ENCODE measurements at places on chromosomes 5 and 9. TPM values are rescaled to one million over a fixed set of nuclear protein-coding genes. Genes with fewer than 3 reads are reported as not detected.

DNA sequence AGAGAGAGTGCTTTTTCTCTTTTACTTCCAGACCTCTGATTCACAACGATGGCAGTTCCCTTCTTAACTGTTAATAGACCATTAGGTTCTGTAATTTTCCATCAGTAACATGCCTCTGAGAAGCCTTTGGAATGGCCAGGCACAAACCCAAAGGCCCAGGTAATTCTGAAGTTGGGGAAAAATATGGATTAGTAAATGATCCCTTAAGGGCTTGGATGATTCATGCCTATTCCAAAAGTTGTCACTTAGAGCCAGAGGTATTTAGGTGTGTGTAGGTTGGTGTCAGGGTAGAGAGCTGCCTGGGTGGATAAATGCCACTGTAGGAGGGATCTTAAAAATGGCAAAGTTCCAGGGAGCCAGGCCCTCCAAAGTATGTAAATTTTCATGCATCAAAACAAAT is 228.8 kb downstream of the PLK2 start:
- no peak for DNase-seq

DNA sequence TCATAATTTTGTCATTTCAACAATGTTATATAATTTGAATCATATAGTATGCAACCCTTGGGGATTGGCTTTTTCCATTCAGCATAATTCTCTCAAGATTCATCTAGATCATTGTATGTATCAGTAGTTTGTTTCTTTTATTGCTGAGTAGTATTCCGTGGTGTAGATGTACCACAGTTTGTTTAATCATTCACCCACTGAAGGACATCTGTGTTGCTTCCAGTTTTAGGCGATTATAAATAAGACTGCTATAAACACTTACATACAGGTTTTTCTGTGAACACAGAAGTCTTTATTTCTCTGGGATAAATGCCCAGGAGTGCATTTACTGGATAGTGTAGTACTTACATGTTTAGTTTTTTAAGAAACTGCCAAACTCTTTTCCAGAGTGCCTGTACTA is 374.1 kb downstream of the DEPDC1B start:
- no peak for DNase-seq

DNA sequence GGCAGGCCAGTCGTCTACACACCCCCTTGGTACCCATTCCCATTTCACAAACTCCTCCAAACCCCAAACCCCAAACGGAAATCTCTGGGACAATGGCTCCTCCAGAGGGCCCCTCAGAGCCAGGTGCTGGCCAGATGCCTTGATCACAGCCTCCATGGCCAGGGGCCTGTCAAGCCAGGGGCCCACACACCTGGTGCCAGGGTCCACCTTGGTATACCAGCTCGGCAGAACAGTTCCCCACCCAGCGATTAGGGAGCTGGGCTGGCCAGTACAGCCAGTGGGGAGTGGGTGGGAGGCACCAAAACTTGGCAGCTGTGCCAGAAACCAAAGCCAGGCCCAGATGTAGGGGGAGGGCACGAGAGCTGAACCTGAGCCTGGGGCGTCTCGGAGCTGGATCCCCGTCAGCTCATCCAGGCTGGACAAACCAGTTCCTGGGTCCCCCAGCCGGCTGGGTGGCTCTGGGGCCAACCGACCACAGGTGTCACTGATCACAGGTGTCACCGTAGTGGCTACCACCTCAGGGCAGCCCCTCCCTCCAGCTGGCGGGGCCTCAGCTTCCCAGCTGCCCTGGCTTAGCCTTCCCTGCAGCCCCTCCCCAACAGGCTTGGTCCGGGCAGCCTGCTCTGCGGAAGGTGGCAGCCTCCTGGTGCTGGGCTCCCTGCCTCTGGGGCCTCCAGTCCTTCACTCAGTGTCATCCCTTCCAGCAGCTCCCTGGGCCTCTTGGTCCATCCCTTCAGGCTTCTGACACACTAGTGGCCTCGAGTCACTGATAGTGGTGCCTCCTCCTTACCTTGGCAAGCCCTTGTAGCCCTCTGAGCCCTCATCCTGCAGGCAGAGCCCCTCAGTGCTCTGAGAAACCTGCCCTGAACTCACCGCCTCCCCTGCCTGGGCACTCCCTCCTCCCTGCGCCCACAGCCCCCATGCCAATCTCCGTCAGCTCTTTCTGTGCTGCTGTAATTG is 6.6 kb upstream of the RMND5B start:
- DNase-seq: no peak

GRCh38 chr9:86821006-86821845 is 126.1 kb downstream of the GAS1 start:
- no peak for DNase-seq

- DNase-seq: peak; percentile 39
Observed at GRCh38 chr5:94784536-94785505, 166.4 kb downstream of the SLF1 start.

GRCh38 chr5:136212252-136212721 is 19.3 kb upstream of the SMIM32 start:
- peak; percentile 50 for DNase-seq

GRCh38 chr5:91264311-91265051 is 118.6 kb downstream of the ARRDC3 start:
- no peak for DNase-seq

DNA sequence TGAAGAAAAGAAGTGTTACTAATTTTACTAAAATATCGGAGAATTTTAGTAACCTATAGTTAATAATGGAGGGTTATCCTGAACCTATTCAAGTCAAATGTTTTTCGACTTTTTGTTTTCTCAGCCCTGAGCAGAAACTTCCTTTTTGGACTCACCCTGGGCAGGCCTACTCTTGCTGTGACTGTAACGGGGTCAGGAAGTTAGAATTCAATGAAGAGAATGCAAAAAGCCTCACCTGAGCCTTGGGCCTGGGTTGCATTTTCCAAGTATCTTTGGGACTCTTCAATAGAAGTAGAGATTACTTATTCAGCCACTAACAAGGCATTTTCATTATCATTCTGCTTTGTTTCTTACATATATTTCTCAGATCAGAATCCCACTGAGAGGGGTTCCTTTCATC is 405.3 kb downstream of the TLR4 start:
- no peak for DNase-seq

GRCh38 chr5:137734331-137734730 is 1.6 kb downstream of the KLHL3 start:
- DNase-seq: no peak

Gene PCDHA4
- 0.58 TPM for total RNA-seq

Gene GRIA1
- total RNA-seq: 1.5 TPM

Gene PCDHGA10
- 3.6 TPM for total RNA-seq

Data from A673 (cell line).